Sigmoid colon (tissue), 7 donors: ENCODE measurements at places on chromosomes 2 and 18. TPM values are rescaled to one million over a fixed set of nuclear protein-coding genes. Genes with fewer than 3 reads are reported as not detected.

The HOXD13 gene
- 18.7 TPM for total RNA-seq

The RGPD3 gene
- total RNA-seq, result 0.95 TPM

The EN1 gene
- total RNA-seq, result not detected

The SLC9A4 gene
- total RNA-seq, result not detected

The SH3RF3 gene
- total RNA-seq, result 10.0 TPM

The CYS1 gene
- 7.5 TPM for total RNA-seq

The GPR155 gene
- 24.1 TPM for total RNA-seq

The NPPC gene
- 5.6 TPM for total RNA-seq

The SDC1 gene
- not detected for total RNA-seq

The CNTNAP5 gene
- total RNA-seq, result 1.4 TPM

The MPV17 gene
- total RNA-seq, result 62.3 TPM

The FBLN7 gene
- total RNA-seq, result 1.7 TPM
